Aortic smooth muscle cell (primary cell): ENCODE measurements at places on chromosomes 12 and 14. TPM values are rescaled to one million over a fixed set of nuclear protein-coding genes. Genes with fewer than 3 reads are reported as not detected.

Gene RASAL1
- not detected in 2 replicates for total RNA-seq

Gene ASB2
- 0.40 and 0.56 TPM in 2 replicates for total RNA-seq

Gene COL2A1
- total RNA-seq: not detected in 2 replicates

Gene SYNE3
- 38.7 and 57.7 TPM in 2 replicates for total RNA-seq

Gene ESR2
- not detected in 2 replicates for total RNA-seq

Gene PLEK2
- 2.2 and 2.9 TPM in 2 replicates for total RNA-seq

Gene NTN4
- 296 and 347 TPM in 2 replicates for total RNA-seq

Gene ITPR2
- total RNA-seq: 29.8 and 31.2 TPM in 2 replicates

Gene ACSS3
- total RNA-seq: 27.7 and 33.6 TPM in 2 replicates

Gene MED6
- total RNA-seq: 22.3 and 27.9 TPM in 2 replicates

Gene KTN1
- total RNA-seq: 144 and 170 TPM in 2 replicates

Gene IL26
- 0.13 TPM in 1 of 2 replicates, not detected in the other for total RNA-seq

Gene ABCC9
- 0.37 and 0.40 TPM in 2 replicates for total RNA-seq

Gene SPPL3
- total RNA-seq: 4.1 and 6.1 TPM in 2 replicates

Gene B4GALNT1
- total RNA-seq: 1.5 and 2.6 TPM in 2 replicates

Gene COCH
- 0.06 TPM in 1 of 2 replicates, not detected in the other for total RNA-seq

Gene NFKBIA
- total RNA-seq: 50.4 and 54.4 TPM in 2 replicates

Gene PPM1H
- 1.7 and 3.0 TPM in 2 replicates for total RNA-seq

Gene NDUFA12
- total RNA-seq: 102 and 118 TPM in 2 replicates

Gene BIN2
- not detected in 2 replicates for total RNA-seq

Gene PRB3
- not detected in 2 replicates for total RNA-seq

Gene SERPINA1
- not detected in 2 replicates for total RNA-seq

Gene EML5
- under 0.01 TPM in 1 of 2 replicates, not detected in the other for total RNA-seq

Gene PRIM1
- 7.3 and 8.6 TPM in 2 replicates for total RNA-seq

Gene INSM2
- not detected in 2 replicates for total RNA-seq

Gene KRT7
- total RNA-seq: 0.66 and 2.2 TPM in 2 replicates

Gene FOXN4
- total RNA-seq: not detected in 2 replicates

Gene HPD
- 4.7 and 19.3 TPM in 2 replicates for total RNA-seq

Gene KERA
- total RNA-seq: not detected in 2 replicates

Gene PAH
- not detected in 2 replicates for total RNA-seq

Gene LLPH
- 5.9 and 6.0 TPM in 2 replicates for total RNA-seq

Gene PDZRN4
- under 0.01 and 0.12 TPM in 2 replicates for total RNA-seq

Gene TRAF3
- total RNA-seq: 20.0 and 23.4 TPM in 2 replicates

Gene TMEM179
- 0.06 and 0.40 TPM in 2 replicates for total RNA-seq

Gene ARHGDIB
- total RNA-seq: 88.5 and 100 TPM in 2 replicates

Gene CCDC91
- total RNA-seq: 29.1 and 32.0 TPM in 2 replicates

Gene HHIPL1
- 5.7 and 6.7 TPM in 2 replicates for total RNA-seq

Gene SPRYD4
- total RNA-seq: 1.6 TPM in 2 replicates

Gene PLEKHG7
- total RNA-seq: 0.13 TPM in 1 of 2 replicates, not detected in the other

Gene RD3L
- not detected in 2 replicates for total RNA-seq

Gene RNF212B
- total RNA-seq: not detected in 2 replicates
